Activated naive CD8-positive, alpha-beta T cell treated with anti-CD3 and anti-CD28 coated beads for 36 hours (primary cell): ENCODE measurements at places on chromosomes 12 and 14.

DNA sequence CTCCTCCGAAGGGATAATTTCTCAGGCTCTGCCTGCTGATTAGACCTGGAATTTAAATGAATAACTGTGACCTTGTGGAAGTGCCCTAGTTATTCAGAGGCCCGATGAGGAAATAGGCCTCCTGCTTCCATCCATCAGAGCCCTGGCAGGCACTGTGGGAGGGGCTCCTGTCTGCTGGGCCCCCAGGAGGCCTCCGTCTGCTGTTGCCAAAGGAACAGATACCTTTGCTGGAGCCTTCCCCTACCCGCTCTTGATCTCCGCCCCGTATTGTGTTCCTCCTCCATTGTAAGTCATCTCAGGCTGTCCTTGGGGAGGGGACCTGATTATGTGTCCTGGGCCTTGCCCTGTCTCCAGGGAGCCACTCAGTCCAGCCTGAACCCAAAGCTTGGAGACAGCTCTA lies 112.3 kb downstream of the NRXN3 start:
- no peak for DNase-seq

GRCh38 chr12:13208533-13209435 lies 12.3 kb downstream of the EMP1 start:
- no peak for DNase-seq

DNA sequence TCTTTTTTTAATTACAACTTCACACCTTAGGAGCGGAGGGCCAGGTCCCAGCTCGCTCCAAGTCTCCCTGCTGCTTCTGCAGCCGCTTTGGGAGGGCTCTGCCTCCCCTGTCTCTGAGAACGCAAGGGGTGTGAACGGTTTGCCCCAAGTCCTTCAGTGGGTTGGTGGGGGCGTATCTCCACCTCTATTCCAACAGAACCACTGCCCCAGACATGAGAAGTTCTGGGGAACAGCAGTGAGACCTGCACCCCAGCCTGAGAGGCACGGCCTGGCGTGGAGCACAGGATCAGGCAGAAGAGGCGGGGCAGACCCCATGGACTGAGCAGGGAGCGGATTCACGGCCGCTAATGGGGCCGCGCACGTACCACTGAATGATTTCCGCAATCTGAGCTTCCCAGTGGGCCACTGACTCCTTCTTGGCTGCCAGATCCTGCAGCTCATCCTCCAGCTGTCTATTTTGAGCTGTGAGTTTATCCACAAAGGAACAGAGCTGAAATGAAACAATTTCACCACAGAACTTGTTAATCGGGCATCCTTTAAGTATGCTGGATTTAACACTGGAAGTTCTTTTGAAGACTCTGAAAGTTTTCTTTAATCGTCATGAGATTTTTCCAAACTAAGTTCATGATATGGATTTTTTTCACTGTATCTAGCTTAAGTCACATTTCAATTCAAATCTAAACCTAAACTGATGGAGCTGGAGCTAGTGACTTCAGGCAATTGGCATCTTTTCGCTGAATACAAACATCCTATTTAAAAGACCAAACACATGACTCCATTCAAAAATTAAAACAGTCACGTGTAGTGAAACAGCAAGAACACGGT lies 44.4 kb downstream of the AMN start:
- DNase-seq = no peak

GRCh38 chr14:54529811-54530210 lies 20.1 kb downstream of the CGRRF1 start:
- DNase-seq = no peak

DNA sequence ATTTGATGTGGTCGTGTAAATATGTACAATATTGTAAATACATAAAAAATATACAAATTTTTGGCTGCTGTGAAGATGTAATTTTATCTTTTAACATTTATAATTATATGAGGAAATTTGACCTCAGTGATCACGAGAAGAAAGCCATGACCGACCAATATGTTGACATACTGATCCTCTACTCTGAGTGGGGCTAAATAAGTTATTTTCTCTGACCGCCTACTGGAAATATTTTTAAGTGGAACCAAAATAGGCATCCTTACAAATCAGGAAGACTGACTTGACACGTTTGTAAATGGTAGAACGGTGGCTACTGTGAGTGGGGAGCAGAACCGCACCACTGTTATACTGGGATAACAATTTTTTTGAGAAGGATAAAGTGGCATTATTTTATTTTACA lies 49.6 kb downstream of the TBK1 start:
- DNase-seq = no peak

DNA sequence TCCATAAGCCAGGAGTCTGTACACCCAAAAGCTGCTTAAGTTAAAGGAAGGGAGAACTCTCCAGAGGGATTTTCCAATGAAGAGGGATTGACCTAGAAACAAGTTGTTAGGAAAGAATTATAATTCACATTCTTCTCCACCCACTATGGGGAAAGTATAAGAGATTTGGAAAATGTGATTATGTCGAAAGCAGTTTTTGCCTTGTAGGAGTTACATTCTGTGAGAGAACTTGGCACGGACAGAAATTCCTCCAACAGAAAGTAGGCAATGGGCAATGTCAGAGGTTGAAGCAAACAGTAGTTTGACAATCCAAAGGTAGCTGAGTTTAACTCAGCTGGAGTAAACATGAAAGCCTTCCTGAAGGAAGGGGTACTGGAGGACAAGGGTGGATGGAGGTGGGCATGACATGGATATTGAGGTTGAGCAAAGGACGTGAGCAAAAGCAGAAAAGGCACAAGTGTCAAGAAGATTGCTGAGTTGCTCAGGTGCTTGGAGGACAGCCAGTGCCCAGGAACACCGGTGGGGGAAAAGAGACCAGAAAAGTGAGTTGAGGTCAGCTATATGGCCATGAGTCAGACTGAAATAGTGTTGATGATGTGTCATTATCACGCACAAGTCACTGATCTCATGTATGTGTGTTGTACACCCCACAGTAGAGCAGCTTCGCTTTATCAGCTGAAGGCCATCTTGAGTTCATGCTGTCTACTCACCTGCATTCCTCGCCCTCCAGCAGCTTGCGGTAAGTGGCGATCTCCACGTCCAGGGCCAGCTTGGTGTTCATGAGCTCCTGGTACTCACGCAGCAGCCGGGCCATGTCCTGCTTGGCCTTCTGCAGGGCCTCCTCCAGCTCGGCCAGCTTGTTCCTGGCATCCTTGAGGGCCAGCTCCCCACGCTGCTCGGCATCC lies 4.0 kb downstream of the KRT5 start:
- no peak for DNase-seq

DNA sequence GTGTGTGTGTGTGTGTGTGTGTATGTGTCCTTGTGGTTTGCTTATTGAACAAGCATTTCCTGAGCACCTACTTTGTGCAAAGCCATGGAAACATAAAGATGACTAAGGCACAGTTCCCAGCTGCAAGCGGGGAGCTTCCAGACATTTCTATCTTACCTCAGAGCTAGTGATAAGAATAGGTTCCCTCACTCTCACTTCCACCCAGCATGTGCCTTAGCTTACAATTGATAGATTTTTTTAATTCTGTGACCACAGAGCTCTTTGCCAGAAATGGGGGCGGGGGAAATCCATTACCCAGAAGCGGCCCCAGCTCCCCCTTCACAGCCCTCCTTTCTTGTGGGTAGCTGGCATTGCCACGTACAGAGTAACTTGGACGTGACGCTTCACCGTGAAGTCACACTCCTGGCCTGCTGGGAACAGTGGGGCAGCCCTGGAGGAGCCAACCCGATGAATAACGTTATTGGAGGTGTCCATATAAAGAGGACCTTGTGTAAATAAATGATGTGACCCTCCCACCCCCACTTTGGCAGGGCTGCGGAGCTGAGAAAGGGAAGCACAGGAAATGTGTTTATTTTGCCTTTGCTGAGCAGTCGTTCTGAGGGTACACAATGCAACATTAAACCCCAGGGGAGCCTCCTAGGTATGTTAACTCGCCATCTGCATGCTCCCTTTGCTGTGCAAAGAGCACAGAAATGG lies 238.9 kb downstream of the CHST11 start:
- peak; percentile 84 for DNase-seq

DNA sequence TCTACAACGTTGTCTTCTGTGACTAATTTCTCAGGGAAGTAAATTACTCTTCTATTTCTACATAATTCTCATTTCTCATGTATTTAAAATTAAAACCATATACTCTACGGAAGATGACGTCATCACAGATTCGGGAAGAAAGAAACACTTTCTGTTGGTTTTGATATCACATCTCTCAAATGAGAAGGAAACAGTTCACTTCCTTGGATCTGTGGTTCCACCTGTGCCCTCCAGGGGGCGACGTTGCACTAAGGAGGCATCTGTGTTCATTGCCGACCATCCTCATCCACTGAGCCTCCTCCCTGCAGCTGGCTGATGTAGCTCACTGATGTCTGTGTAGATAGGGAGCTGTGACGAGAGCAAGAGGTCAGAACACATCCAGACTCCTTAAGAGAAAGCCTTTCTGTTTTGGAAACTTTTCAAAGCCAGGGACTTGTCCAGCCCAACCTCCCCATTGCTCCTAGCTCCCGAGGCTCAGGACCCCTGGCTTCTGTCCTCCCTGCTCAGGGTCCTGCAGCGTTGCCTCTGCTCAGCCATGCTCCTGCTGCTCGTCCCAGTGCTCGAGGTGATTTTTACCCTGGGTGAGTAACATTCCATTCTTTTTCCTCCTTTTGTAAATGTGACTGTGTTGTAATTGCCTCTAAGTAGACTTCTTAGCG lies 172.7 kb upstream of the OR4E1 start:
- peak; percentile 66 for DNase-seq

- DNase-seq = peak; percentile 67
Measured at GRCh38 chr12:124545508-124546418, 21.6 kb downstream of the NCOR2 start.

- no peak for DNase-seq
Measured at GRCh38 chr14:25803386-25804018, 753.6 kb upstream of the STXBP6 start.

DNA sequence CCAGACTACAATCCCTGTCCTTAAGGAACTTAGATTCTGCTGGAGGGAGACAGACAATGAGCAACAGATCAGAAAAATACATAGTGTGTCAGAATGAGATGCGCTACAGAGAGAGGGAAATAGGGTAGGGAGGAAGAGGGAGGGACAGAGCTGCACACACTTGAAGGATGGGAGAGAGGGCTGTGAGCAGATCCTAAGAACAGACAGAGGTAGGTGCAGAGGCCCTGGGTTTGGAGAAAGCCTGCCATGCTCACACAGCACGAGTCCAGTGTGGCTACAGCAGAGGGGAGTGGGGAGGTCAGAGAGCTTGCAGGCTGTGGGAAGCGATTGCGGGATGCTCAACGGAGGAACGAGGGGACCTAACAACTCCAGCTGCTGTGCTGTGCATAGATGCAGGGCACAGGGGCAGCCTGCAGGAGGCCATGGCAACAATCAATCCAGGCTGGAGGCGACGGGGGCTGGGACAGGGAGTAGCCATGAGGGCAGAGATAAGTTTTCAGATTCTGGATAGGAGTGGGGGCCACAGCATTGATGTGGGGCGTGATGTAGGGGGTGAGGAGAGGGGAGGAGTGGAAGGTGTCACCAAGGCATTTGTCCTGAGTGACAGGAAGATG lies 20.7 kb downstream of the FAIM2 start:
- no peak for DNase-seq

DNA sequence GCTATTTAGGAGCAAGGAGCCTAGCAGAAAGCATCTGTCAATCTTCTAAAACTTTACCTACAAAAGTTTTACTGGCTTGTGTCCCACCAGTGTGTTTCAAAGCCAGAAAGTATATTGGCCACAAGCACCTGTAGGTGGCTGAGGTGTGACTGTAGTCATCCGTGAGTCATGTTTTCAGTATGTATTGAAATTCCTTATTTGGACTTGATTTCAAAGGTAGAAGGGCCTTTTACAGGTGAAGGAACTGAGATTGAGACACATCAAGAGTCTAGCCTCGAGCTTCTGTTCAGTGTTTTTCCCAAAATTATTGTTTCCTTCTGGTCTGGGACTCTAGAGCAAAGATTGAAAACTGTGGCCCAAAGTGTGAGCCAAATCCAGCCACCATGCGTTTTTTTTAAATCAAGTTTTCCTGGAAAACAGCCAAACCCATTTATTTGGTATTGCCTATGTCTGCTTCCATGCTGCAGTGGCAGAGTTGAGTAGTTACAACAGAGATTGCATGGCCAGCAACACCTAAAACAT lies 195.3 kb upstream of the BCL2L14 start:
- DNase-seq = peak; percentile 48

- no peak for DNase-seq
Measured at GRCh38 chr14:101557811-101558738, 3.2 kb upstream of the DIO3 start.

DNA sequence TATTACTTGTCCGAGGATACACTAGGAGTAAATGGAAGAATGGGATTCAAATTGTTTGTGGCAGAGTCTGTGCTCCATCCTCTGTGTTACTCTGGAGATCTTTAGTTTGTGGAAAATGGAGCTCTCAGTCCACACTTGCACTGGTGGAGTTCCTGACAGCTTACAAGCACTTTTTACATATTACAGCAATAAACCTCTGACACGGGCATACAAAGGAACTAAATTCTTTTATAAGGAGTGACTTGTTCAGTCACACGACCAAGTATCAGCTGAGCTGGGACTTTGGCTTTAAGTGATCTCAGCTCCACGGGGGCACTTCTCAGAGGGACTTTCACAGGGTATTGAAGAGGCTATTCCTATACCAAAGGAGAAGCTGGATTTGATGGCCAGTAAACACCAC lies 417.5 kb downstream of the LRIG3 start:
- no peak for DNase-seq

- DNase-seq = no peak
Measured at GRCh38 chr14:31568161-31568560, 7.0 kb downstream of the NUBPL start.

- DNase-seq = no peak
Measured at GRCh38 chr14:95943699-95944098, 67.1 kb downstream of the TUNAR start.

DNA sequence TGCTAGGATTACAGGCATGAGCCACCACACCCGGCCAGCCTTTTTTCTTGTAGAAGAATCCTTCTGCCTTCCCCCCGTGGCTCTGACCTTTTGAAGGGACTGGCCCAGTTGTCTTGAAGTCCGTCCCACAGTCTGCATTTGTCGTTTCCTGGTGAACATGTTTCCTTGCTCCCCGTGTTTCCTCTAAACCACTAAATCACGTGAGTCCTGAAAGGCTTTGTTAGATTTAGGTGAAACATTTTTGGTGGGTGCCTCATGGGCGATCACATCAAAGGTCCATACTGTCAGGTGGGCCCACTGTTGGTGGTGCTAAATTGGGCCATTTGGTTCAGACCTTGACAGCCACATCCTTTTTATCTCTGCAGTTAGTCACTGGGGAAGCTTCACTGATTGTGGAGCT lies 26.3 kb downstream of the MLXIP start:
- DNase-seq = peak; percentile 57

GRCh38 chr12:106498056-106498455 lies 84.7 kb upstream of the RFX4 start:
- DNase-seq = no peak

- DNase-seq = no peak
Measured at GRCh38 chr12:53710091-53710490, 17.2 kb downstream of the CALCOCO1 start.

GRCh38 chr12:103558879-103559278 lies 28.2 kb upstream of the STAB2 start:
- no peak for DNase-seq
